ENCODE measurements at places on chromosomes 5 and 9.

- no peak for DNase-seq
Measured at GRCh38 chr9:114849450-114849849, 43.6 kb upstream of the TNFSF15 start.

DNA sequence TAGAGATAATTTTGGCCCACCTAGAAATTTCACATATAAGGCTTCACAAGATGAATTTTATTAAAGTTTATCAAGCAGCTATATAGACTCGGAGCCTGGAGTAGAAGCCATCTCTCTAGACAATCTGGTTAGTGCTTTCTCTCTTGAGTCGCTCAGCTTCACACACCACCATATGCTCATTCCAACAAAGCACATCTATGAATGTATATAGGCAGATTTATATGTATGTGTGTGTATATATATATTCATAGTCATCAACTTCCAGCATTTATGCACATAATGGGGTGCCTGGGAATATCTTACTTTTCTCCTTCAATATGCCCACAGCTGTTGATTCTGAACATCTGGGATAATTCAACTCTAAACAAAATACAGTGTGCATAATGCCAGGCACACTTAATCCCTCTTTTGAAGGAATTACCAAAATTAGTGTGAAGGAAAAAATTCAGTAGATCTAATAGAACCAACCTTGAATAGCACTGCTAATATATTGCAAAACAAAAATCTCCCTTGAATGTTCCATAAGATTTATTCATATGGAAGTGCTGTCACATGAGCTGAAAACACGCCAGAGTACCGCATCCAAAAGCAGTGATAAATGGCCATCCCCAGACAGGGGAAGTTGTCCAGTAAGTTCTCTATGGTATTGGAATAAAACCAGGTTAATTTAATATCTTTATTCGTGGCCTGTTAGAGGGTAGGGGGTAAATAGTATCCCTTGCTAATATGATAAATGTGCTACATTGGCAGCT, 56.0 kb upstream of the MOCS2 start:
- no peak for DNase-seq

DNA sequence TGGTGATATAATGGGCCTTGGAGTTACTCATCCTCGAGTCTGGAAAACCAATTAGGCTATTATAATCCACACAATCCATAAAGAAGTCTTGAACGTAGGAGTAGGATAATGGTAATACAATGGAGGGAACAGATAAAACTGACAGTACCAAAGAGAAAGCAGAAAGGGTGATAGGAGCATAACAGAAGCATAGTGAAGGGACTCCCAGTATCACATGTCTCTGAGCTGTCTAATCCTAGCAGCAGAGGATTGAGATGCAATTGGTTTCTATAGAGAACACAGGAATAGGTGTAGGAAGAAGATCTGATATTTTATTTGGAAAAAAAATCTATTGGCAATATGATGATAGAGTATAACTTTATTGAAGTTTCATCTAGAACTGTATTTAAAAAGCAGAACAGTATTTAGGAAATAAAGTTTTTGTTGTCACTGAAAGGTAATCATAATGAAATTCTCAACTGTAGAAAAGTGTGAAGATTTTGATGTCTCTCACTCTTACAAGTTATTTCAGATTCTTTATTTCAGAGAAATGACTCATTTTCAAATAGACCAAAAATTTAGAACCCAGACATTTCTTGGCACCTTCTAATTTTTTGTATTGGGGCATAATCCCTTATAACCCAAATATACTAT, 25.4 kb downstream of the SRFBP1 start:
- no peak for DNase-seq

GRCh38 chr9:132973713-132974112, 4.8 kb upstream of the GFI1B start:
- no peak for DNase-seq

DNA sequence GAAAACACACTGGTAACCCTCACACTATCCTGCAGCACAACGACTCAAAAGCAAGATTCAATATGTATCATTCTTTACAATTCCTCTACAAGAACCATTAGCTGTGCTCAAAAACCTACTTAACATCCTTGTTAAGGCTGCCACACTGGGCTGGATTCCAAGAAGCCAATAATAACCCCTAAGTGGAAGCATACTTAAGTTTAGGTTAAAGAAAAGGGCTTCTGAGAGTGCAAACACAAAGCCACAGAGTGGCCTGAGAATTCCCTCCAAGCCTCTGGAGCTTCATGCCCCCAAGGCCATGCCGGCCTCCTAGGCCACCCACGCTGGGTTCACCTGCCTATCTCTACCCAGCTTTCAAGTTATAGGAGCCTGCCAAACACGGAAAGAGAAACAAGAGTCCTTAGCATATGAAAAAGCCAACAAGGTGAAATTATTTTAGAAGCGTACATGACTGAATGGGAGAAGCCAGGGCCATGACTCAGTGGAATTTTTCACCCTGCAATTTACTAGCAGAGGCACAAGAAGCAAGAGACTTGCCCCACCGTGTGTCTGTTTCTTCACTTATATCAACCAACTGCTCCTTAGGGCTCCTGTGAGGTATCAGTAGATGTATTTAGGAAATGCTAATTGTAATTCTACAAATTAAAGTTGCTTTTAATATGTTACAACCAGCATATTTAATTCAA, 293.0 kb downstream of the SPOCK1 start:
- DNase-seq, result no peak

DNA sequence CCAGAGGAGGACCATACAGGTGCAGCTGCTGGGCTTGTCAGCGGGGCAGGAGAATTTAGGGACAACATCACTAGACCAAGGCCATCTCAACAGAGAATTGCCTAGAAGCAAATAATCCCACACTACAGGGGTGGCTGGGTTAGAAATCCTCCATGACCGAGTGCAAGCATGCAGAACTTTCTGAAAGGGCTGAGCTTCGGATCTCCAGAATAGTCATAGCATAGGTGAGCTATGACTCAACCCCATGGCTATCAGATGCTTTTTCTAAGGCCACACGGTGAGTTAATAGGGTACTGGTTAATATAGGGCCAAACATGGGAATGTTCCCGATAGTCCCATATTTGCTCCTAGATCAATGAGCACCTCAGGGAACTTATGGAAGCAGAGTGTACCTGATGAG, 4.2 kb downstream of the KCNIP1 start:
- no peak for DNase-seq

DNA sequence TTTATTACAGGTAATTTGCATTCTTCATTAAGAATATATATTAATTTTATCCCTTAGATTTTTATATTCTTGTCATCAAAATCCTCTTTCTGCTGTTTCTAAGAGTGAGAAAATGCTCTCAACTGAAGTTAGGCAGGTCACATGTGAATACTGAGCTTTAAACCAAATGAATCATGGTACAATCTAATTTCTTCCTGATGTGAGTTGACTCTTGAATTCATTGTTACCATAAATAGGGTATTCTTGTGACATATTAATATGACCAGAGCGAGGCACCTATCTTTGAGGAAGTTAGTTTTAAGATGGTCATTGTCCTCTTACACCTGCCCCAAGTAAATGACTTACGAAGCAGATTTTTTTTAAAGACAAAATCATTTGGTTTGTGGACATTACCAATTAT, 17.4 kb downstream of the C9orf85 start:
- DNase-seq, result no peak

GRCh38 chr5:33981408-33982162, 2.9 kb downstream of the SLC45A2 start:
- no peak for DNase-seq

- DNase-seq, result no peak
Measured at GRCh38 chr9:90838098-90838497, 36.5 kb downstream of the SYK start.

DNA sequence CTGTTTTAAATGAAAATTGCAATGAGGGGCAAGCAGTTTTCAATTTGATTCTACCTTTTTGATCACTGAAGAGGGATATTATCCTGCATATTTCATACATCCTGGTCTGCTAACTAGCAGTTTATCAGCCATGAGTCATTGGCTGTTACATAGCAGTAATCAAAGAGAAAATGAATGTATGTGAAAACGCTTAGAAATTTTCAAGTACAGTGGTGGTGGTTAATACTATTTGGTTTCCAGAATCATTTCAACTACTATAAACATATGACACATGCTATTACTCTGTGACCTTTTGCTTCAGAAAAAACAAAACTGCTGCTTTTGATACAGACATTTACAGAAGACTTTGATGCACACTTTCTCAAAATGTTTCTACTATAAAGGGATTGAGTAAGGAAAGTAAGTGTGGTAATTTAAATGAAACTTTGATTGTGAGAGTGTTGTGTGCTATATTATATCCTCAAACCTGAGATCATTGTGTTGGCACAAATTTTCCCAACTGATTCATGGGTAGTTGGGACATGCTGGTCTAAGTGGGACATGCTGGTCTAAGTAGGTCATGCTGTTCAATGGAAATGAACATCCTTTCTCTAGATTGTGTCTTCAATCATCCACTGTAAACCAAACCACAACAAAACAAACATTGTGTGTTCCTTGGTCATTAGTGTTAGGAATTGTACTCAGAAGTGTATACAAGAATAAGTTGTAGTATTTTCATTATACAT, 5.1 kb downstream of the RNF14 start:
- DNase-seq, result no peak

- no peak for DNase-seq
Measured at GRCh38 chr5:136285096-136285855, 80.1 kb downstream of the TRPC7 start.

DNA sequence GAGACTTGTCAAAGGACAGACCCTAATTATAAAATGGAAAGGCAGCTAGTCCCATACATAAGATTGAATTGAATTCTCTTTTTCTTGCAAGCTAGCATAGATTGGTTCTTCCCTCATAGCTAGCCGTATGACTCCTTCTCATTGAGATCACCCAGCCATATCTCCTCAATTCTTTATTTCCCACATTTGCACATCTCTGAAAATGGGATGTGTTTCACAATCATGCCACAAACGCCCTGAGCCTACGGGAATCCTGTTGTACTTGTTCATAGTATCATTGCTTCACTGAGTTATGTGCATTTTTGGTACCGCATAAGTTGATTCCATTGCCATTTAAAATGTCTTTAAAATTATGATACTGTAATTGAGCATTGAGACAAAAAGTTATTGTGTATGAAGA, 90.5 kb downstream of the PCSK1 start:
- DNase-seq, result no peak

DNA sequence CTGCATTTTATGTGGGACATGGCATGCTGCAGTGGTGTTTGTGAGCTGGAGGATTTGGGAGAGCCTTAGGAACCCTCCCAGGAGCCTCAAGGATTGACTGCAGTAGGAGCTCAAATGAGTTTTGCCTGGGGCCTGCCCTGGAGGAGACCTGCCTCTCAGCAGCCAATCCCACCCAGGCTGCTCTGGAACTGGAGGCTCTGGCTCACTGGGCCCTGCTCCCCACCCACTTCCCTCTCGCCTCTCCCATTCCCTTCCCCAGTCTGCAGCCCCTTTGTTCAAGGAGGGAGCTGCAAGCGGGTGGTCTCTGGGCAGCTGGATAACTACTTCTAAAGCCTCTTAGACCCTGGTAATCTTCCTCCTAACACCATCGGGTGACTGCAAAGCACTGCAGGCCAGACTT, 24.2 kb downstream of the KCNIP1 start:
- DNase-seq, result no peak

DNA sequence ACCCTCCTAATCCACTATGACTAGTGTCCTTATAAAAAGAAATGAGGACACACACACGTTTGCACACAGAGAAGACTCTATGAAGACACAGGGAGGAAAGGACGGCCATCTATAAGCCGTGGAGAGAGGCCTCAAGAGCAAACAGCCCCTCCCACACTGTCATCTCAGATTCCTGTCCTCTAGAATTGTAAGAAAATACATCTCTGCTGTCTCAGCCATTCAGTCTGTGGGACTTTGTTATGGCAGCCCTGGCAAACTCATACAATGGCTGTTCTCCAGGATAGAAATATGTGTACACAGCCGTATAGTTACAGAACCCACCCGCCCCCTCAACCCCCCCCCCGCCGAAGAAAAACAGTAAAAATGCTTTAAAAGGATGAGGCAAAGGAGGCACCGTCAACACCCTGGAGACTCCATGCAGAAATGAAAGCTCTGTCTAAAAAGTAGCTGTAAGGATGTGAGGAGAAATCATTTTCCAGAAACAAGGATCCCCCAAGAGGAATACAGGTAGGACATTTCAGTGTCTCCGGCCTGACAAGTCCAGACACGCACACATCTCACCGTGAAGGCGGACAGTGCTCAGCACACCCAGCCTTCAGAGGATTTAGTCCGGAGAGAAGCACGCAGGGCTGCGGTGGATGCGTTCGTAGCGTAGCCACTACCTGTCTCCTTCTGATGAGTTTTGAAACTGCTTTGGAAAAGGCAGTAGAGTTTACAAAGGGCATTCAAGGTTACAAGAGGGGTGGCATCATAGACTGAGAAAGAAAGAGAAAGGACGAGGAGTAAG, 110.8 kb upstream of the ERCC6L2 start:
- DNase-seq, result no peak

DNA sequence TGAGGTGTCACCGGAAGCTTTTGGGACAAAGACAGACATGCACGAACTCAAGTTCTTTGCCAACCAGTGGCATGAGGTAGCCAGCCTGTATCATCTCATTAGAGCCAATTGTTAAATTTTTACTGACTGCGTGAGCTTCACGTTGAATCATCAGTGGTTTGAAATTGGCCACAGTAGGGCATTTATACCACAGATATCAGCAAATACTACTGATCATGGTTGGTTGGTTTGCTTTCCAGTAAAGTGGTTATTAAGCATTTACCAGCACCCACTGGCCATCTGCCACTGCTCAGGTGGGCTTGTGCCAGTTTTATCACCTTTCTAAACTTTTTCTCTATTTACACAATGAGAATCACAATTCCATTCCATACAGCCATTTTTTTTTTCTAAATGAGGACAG, 28.4 kb upstream of the SHC3 start:
- DNase-seq, result no peak

DNA sequence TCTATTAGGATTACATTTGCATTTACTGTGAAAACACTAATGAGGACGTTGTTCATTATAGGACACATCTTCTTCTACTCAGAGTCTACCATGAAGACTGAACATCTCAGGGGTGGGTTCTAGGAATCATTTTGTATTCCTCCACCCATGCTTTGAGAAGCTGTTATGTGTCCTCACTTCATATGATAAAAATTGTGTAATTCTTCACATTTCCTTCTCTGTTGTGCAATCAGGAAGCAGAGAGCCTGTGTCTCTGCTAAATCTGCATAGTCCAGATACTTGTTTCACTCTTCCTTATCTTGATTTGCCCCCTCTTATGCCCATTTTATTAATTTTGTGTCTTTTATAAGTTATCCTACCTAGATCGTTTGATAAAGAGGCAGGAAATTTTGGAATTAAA, 97.8 kb upstream of the IQGAP2 start:
- DNase-seq, result no peak

DNA sequence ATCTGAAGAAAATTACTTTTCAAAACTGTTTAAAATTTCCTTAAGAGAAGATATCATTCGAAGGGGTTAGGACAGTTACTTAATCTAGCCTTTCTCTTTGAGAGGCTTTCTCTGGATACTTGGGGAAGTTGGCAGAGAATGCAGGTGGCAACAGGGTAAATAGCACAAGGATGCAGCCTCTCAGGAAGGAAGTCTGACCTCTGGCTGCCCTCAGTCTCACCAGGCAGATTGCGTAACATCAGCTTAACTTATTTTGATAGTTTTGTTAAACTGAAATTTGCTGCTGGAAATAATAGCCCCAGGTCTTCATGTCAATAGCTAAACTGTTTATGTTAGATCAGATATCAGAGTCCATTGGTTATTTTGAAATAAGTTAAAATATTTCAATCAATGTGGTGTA, 20.4 kb downstream of the CCDC192 start:
- DNase-seq, result no peak

- DNase-seq, result no peak
Measured at GRCh38 chr5:112978836-112979235, 2.2 kb downstream of the DCP2 start.

- DNase-seq, result no peak
Measured at GRCh38 chr5:96347502-96348292, 85.4 kb downstream of the PCSK1 start.

Data from posterior cingulate gyrus (tissue), 11 donors.